Mesothelial cell of epicardium (in vitro differentiated cells): ENCODE measurements at places on chromosomes 12 and 14. TPM values are rescaled to one million over a fixed set of nuclear protein-coding genes. Genes with fewer than 3 reads are reported as not detected.

DNA sequence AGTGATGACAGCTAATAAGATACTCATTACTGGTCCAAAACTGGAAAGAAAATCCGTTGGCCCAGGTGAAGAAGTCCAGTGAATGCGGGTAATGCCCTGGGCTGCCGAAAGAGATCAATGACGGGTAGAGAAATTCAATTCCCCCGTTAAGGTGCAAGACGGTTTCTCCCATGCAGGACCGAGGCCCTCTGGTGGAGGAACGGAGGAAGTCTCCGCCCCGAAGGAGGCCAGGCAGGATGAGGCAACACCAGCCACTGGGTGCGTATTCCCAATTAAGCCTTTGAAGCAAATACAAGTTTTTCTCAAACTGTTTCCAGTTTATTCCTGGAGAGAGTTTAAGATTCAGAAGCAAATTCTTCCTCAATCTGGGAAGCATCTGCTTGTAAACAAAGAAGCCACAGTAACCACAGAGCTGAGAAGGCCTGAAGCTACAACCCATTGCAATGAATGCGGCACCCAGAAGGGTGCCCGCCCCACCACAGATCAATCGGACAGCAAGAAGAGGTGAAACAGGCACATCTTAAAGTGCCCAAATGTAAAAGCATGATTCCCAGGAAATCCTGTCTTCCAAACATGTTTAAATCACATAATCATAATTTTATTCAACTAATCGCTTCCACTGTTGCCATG, 118.5 kb downstream of the TTC7B start:
- DNase-seq, result peak; percentile 68

BRI3BP gene
- total RNA-seq, result 6.9 to 7.5 TPM (median 7.2 TPM) in 3 replicates

DNA sequence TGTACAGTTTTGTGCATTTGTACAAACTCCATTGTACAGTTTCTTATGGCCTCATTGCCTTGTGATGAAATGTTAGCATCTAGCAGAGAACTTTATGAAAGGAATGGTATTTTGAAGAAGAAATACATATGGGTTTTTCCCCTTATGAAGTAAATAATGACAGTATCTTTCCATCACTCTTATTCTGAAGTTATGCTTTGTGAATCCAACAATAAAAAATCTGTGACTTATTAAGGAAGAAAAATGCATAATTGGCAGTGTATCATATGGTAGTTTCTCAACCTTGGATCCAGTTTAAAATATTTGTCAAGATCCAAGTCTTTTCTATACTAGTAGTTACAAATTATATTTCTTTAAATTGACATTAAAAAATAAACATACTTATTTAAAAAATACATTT, 859.1 kb upstream of the FLRT2 start:
- no peak for DNase-seq

- DNase-seq, result no peak
Measured at GRCh38 chr14:31700282-31701074, 139.3 kb downstream of the NUBPL start.

GLT1D1 gene
- total RNA-seq, result 1.3 to 1.6 TPM (median 1.5 TPM) in 3 replicates

LRCOL1 gene
- total RNA-seq, result not detected in 3 replicates

GRCh38 chr14:88049266-88049665, 44.3 kb downstream of the GPR65 start:
- no peak for DNase-seq

DNA sequence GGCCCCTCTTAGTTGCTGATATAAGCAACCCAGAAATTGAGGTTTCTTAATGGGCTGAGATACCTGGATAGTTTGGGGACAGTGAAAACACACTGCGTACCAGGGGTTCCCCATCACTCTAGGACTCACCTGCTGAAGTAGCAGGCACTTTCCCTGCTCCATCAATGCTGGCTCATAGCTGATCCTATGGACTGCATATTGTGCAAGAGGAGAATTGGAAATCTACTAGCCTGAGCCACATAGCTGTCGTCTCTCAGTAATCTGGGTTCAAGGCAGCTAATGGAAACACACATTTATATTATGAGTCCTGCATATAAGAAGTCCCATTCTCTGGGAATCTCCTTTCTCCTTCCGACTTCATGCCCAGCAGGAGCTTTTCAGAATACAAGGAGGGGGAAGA, 7.3 kb upstream of the DUSP6 start:
- DNase-seq, result no peak

- DNase-seq, result no peak
Measured at GRCh38 chr14:83913476-83913875, 1616.5 kb upstream of the FLRT2 start.

GRCh38 chr12:25051171-25051570, 102.3 kb upstream of the BCAT1 start:
- DNase-seq, result no peak

- DNase-seq, result no peak
Measured at GRCh38 chr12:108232565-108232964, 103.5 kb downstream of the WSCD2 start.

GRCh38 chr12:41709463-41710285, 435.0 kb downstream of the GXYLT1 start:
- DNase-seq, result no peak

- DNase-seq, result no peak
Measured at GRCh38 chr14:23722675-23723074, 86.5 kb downstream of the DHRS2 start.

CARMIL3 gene
- total RNA-seq, result 1.1 to 1.6 TPM (median 1.4 TPM) in 3 replicates

DNA sequence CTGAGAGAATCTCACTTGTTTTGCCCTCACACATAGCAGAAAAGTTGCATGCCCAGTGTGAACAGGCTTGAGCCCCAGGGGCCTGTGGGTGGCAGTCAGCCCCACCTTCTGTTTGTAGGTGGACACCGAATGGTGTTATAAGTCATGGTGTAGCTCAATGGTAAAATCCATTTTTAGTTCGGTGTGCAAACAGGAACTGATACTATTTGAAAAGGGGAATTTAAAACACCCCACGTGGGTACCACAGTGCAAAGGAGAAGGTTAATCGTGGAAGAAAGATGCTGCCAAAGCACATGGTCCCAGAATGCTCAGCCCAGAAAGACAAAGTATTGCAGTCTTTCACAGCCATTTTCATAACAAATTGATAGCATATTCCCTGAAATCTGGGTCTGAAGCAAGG, 71.8 kb upstream of the GZMB start:
- no peak for DNase-seq

DNA sequence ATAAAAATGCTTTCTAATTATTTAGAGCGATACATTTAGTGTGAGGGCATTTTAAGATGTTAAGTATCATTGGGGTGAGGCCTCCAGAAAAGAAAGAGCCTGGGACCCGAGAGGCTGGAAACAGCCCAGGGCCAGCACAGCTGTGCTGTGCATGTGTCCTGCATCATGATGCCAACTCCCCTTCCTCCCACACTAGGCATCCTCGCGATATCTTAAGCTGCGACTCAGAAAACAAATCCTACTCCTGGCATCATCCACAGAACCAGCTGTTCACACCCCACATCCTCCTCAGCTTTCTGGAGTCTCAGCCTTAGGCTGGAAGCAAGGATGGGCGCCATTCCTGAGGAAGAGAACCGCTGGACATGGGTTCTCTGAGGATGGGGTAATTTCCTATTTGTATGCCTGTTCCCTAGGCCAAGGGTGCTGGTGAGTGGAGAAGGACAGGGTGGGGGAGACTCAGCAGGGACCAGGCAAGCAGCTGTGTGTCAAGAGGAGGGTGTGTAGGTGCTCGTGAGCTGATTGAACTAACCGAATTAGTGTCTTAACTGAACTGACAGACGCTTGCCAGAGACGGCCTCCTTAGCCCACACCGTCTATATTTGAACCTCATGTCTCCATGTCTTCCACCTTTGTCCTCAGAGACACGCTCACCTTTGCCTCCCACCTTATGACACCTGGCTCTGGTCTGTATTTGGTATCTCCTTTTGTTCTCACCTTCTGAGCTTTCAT, 15.6 kb upstream of the MCRS1 start:
- no peak for DNase-seq

DNA sequence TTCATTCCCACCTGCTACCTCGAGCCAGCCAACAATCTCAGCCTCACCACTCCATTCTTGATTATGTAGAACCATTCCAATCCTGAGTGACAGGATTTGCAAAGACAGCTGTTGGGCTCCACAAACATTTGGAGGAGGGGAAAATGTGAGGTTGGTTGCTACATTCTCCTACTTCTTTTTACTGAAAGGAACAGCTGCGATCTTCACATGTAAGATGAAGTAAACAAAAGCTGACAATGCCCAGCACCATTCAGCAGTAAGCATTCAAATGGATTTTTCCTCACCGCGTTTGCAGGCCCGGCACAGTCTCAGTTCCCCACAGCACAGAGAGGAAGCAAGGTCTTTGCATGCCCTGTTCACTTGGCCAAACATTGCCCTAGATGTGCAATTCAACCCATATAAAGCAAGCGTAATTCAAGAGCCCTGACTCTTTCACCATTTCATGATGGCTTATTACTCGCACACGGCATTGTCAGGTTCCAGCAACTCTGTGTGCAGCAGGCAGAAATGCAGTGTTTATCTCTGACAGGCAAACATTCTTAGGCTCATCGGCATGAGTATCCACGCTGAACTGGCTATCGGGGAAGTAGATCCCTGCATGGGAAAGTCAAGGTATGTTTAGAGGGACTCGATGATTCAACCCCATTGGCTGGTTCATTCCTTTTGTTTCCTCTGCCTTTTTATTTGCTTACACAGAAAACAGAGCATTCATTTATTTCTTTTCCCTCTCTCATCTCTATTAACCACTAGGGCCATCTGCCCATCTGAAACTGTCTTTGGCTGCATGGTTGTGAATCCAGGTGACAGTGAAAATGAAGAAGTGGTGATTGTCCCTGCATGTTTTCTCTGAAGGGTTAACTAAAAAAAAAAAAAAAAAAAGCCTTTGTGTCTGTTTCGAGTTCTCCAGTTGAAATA, 236.1 kb upstream of the PLEKHG7 start:
- no peak for DNase-seq

- DNase-seq, result no peak
Measured at GRCh38 chr14:92877757-92878431, 45.1 kb upstream of the CHGA start.

DNA sequence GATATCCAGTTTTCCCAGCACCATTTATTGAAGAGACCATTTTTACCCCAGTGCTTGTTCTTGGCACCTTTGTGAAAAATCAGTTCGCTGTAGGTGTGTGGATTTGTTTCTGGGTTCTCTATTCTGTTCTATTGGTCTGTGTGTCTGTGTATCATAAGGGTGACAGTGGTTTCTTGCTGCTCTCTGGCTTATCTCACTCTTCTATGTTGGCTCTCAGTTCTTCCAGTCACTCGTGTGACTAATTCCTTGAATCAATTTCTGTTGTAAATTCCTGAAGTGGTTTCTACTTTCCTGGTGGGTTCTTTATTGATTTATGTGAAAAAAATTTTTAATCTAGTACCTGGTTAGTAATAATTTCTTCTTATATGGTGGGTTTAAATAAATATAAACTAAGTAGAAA, 58.3 kb downstream of the OTOGL start:
- DNase-seq, result no peak

DNA sequence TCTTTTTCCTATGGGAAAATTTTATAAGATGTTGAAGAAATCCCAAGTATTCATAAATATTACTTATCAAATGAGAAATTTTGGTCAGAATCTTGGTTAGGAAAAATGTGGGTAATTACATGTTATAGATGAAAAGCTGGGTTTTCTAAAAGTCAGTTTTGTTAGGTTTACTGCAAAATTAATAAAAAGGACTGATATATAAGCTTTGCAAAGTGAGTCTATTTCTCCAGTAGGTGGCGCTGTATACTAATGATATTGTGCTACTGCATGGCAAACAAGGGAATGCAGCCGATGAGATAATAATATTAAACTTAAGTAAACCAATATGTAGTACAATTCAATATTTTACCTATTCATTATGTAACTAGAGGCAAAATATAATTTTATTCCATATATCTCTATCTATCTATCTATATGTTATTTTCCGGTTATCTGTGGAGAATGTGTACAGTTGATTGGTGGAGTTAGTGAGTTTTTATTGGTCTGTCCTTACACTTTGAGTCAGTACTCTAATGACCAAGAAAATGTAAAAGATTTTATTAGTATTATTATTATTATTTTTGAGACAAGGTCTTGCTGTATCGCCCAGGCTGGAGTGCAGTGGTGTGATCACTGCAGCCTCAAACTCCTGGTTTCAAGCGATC, 32.9 kb downstream of the MIPOL1 start:
- DNase-seq, result no peak

IFNG-AS1 gene
- not detected in 3 replicates for total RNA-seq

- no peak for DNase-seq
Measured at GRCh38 chr12:122126342-122126635, 47.7 kb downstream of the IL31 start.

TMEM132D gene
- 0.05 to 0.11 TPM (median 0.07 TPM) in 3 replicates for total RNA-seq

DNA sequence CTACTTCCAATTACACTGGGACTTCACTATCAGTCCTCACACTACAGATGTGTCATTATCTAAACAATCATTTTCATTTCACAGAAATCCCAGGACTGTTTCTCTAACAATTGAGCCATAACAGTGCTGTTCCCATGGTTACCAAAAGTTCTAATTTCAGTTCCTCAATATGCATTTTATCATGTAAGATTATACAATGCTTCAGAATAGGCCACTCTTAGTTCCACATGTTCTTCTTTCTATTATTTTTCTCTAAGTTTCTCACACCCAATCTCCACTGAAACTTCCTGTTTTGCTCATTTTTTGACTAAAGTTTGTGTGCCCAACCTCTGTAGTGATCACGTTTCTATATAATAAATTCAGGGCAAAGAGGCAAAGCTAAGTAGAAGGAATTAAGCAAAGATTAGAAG, 185.8 kb downstream of the DUSP6 start:
- DNase-seq, result no peak

DNA sequence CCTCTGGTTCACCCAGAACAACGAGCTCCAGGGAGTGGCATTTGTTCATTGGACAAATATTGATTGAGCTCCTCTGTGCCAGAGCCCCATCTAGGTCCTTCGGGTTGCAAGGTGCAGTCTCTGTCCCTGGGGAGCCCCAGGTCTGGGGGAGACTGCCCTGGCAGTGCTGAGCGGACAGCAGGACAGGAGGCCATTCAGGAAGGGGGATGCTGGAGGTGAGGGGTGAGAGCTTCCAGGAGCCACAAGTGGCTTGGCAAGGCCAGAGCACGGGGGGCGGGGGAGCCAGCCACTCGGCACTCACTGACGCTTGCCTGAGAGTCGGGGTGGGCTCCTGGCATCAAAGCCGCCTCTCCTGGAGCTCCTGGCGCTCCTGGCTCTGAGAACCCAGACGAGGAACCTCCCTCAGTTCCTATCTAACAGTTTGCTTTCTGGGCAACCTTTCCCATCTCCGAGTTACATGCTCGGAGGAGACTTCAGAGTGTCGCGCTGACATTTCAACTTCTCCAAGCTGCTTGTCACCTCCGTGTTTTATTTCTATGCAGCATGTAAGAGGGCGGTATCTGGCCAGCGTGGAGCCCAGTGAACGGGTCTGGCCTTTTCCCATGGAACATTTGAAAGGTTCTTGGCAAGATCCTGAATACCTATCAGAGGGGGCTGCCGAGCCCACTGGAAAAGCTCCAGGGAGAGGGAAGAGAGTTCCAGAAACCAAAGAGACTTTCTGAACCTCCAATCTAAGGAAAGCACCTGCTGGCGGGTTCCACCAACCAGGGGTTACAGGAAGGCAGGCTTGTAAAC, 62.0 kb upstream of the BCL11B start:
- no peak for DNase-seq

GRCh38 chr14:70343141-70343540, 16.3 kb downstream of the COX16 start:
- DNase-seq, result no peak
